ENCODE measurements at places on chromosomes 13 and 19.

GRCh38 chr19:11737964-11738745 is 591 bp downstream of the ZNF823 start:
- peak; percentile 6 for DNase-seq

DNA sequence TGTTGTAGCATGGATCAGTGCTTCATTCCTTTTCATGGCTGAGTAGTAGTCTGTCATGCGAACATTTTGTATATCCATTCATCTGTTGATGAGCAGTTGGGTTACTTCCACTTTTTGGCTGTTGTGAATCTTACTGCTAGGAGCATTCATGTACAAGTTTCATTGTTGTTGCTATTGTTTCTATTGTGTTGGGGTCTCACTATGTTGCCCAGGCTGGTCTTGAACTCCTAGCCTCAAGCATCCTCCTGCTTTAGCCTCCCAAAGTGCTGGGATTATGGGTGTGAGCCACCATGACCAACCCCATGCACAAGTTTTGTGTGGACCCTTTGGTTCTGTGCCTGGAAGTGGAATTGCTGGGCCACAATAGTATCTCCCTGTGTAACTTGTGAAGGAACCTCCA is 15.8 kb downstream of the SLC25A42 start:
- DNase-seq = no peak

DNA sequence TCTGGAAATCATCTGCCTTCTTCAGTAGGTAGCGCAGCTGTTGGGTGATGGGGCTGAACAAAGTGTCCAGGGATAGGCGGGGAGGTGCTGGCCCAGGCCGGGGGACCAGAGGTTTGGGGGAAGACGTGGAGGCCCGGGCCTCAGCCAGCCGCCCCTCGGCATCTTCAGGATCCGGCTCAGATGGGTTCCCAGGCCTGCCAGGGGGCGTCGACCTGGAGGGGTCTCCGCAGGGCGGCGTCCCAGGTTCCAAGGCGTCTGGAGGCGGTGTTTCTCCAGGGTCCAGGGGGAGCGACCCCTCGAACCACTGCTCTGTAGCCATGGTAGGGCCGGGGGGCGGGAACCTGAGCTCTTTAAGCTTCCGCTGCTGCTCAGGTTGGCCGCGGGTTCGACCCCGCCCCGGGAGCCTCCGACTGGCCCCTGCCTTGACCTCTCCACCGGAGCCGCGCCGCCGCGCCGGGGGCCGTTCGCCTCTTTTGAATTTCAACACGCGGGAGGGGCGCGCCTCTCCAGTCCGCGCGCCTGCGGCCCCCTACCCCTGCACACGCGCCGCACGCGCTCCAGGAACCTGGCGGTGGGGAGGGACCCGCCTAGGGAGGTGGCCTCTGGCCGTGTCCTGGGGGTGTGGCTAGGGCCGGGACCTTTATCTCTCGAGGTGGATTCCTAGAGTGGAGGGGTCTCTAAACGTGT is at the start of gene C19orf67:
TSS of gene C19orf67 (minus strand) at position 475 of the 687 bp plus-strand sequence. CDS start at position 319, 156 bp downstream.
- no peak for DNase-seq

DNA sequence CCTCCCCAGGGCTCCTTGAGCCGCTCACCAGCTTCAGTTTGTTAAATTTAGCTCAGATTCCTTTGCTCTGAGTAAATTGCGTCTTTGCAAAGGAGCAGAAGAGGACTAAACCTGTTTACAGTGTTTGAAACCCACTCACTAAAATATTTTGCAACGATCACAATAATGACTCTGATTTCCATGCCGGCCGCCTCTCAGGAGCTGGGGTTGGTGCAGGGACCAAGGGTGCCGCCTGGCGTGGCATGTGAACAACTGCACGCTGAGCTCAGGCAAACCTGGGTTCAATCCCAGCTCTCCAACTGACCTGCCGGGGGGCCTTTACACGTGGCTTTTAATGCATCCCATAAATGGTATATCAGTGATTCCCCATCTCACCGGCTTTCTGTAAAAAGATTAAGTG is 68.7 kb upstream of the CACNA1A start:
- no peak for DNase-seq

GRCh38 chr13:95541911-95542474 is 10.5 kb upstream of the CLDN10 start:
- DNase-seq = no peak

DNA sequence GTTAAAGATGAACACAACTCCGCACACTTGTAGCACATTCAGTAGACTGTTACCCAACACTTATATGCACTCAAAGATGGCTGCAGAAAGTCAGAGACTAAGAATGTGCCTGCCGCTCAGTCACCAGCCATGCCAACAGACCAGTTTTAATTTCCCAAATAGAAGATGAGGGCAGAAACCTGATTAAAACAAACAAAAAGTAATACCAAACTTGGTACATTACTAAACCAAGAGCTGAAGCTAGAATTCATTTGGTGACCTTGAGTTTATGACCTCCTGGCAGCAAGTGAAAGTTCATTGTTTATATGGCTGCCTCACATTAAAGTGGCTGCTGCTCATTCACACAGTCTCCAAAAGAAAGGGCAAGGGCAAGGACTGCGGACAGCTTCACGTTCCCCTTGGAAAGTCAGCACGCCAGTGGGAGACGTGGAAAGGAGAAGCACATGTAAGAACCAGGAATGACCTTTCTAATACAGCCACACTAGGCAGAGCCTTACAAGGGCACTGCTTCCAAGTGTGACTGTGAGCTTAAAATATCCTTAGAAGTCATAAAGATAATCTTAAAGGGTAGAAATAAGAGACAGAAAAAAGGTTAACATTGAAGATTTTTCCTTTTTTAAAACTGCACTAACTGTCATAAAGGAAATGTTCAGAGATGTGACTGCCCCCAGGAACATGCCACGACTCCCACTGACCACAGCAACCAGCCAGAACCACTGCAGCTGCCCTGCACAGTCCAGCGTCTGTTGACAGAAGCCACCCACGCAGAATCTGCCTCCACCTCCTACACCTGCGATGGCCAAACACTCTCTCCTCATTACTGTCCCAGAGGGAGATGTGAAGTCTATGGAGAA is 73.5 kb downstream of the STK24 start:
- no peak for DNase-seq

- no peak for DNase-seq
These were observed 122.9 kb downstream of the OLFM4 start for GRCh38 chr13:53151336-53152056.

DNA sequence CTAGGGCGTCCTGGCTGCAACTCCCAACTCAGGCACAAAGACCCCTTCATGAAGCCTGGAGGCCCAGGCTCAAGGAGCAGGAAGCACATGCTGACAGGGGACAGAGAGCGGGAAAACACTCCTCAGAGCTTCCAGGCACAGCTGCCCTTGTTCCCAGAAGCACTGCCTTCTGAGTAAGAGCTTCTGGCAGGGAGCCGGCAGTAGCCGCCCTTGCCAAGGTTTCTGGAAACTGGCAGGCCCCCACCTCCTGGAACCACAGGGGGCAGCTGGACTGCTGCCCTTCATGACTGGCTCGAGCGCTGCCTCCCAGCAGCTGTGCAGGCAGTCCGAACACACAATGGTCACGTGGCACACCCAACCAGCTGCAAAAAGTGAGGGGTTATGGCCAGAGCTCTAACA is 33.6 kb upstream of the EPHX3 start:
- no peak for DNase-seq

GRCh38 chr19:31289381-31289880 is 59.8 kb downstream of the TSHZ3 start:
- no peak for DNase-seq

DNA sequence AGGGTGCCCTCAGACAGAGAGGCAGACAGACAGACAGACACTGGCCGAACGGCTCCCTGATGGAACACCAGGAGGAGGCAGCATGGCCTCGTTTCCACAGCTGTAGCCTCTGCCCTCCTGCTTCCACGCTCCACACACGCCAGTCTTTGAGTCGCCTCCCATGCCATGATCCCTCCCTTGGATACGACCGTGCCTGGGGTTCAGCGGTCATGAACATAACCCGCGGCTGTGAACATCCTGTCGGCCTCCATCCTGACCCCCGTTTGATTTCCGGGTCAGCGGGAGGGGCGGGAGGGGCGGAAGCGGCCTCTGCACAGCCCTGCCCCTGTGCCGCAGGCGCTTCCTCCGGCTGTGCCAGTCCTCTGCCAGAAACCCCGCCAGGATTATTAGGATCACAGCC is 23.4 kb downstream of the GP6 start:
- DNase-seq = no peak

- DNase-seq = no peak
These were observed 316.0 kb downstream of the FOXO1 start for GRCh38 chr13:40350283-40350992.

GRCh38 chr13:50080911-50081678 is 65.9 kb downstream of the KCNRG start:
- peak; percentile 47 for DNase-seq

DNA sequence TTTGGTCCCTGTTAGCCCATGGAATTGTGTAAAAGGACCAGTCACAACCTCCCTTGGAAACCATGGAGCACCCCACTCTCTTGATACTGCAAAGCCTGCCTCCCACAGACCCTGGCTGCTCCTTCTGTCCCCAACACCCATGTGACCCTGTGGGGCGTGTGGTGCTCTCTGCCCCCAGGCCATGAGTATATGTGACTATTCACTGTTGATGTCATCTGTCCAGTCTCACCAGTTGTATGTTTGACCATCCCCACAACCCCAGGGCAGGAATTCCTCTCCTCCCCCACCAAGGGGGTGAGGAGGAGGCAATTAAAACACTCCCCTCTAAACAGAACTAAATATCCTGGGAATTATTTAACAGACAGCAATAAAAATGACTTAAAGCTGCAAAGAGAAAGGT is 35.2 kb downstream of the KCTD15 start:
- DNase-seq = no peak

- no peak for DNase-seq
These were observed 5.8 kb upstream of the PRODH2 start for GRCh38 chr19:35818445-35818844.

GRCh38 chr13:94849254-94849653 is 136.9 kb upstream of the SOX21 start:
- no peak for DNase-seq

GRCh38 chr19:54469496-54469934 is 3.6 kb downstream of the CDC42EP5 start:
- no peak for DNase-seq

DNA sequence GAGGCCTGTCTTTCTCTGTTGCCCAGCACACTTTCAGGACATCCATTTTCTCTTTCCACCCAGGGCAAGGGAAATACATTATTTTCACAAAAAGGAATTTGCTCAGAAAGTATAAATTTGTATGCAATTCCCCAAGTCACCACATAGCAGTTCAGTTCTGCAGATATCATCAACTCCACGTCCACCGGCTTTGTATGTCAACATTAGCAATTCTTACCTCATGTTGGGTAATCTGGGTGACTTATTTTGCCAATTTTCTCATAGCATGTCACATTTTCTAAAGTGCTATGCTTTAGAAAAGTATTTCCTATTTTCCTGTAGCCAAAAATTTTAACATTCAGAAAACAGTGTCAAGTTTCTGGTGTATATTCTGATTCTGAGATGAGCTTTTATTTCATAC is 501.8 kb downstream of the EFNB2 start:
- no peak for DNase-seq

DNA sequence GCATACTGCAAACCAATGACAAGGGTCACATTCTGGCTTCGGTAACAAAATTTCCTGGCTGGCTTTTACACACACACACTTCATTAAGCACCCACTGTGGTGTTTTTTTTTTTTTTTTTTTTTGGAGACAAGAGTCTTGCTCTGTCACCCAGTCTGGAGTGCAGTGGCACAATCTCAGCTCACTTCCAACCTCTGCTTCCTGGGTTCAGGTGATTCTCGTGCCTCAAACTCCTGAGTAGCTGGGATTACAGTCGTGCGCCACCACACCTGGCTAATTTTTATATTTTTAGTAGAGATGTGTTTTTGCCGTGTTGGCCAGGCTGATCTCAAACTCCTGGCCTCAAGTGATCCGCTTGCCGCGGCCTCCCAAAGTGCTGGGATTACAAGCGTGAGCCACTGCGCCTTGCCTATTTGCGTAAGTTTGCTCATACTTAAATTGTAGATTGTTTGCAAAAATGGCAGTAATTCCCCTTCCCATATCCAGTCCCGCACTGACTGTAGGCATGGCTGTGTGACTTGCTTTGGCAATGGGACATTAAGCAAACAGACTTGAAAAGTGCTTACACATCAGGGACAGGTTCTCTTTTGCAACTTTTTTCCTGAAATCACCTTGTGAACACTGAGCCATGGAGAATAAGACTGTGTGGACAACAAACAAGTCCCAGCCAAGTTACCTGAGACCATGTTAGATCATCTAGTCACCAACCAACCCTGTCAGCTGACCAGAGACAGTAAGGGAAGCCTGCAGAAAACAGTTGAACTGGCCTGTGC is 42.1 kb upstream of the EBPL start:
- no peak for DNase-seq

DNA sequence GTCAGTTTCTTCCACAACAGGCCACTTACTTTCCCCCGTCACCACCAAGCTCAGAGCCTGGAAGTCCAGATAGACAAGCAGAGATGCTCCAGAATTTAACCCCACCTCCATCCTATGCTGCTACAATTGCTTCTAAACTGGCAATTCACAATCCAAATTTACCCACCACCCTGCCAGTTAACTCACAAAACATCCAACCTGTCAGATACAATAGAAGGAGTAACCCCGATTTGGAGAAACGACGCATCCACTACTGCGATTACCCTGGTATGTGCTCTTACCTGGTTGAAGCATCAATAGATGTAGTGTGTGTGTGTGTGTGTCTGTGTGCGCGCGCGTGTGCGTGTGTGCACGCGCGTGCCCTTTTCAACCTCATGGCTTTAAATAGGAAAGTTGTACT is 3.7 kb downstream of the KLF5 start:
- no peak for DNase-seq

DNA sequence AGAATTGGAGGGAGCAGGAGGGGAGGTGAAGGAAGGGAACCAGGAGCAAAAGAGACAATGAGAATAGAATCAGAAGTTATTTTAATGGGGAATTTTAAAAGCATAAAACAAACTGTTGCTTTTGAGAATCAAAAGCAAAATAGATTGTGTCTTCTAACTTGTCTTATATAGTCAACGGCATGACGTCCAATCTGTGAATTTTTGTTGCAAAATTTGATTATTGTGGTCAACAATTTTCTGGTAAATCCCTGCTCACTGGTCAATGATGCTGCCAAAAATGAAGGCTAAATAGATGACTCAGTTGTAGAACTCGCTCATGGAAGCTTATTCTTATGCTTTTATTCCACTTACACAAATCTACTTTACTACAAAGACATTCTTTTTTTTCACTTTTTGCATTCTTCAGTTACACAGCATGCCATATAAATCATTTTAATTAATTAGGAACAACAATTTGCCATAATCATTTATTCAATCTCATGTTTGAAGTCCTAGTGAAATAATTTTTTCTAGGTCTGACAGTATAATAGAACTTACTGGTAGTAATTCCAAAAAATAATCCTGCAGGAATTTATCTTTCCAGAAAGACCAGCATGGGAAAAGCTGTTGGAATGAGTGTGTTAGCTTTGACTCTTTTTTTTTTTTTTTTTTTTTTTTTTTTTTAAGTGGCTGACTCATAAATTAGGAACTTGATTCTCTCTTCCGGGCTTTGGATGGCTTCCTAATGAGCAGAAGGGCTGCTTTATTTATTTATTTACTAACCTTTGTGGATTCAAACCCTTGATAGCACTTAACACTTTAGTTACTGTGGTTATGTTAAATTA is 256.9 kb downstream of the SPRY2 start:
- no peak for DNase-seq

GRCh38 chr19:4774136-4774535 is 17.4 kb upstream of the FEM1A start:
- no peak for DNase-seq

GRCh38 chr19:43465468-43466120 is at the start of gene LYPD3:
Gene LYPD3 (minus strand): TSS chr19:43465608. CDS start chr19:43465571, 37 bp downstream.
- no peak for DNase-seq
